ENCODE measurements at places on chromosomes 3 and 15. TPM values are rescaled to one million over a fixed set of nuclear protein-coding genes. Genes with fewer than 3 reads are reported as not detected.

GRCh38 chr15:50944672-50945071 lies 36.2 kb downstream of the AP4E1 start:
- no peak for DNase-seq

- DNase-seq = no peak
Measured at GRCh38 chr3:42665050-42665878, 11.8 kb downstream of the ZBTB47 start.

DNA sequence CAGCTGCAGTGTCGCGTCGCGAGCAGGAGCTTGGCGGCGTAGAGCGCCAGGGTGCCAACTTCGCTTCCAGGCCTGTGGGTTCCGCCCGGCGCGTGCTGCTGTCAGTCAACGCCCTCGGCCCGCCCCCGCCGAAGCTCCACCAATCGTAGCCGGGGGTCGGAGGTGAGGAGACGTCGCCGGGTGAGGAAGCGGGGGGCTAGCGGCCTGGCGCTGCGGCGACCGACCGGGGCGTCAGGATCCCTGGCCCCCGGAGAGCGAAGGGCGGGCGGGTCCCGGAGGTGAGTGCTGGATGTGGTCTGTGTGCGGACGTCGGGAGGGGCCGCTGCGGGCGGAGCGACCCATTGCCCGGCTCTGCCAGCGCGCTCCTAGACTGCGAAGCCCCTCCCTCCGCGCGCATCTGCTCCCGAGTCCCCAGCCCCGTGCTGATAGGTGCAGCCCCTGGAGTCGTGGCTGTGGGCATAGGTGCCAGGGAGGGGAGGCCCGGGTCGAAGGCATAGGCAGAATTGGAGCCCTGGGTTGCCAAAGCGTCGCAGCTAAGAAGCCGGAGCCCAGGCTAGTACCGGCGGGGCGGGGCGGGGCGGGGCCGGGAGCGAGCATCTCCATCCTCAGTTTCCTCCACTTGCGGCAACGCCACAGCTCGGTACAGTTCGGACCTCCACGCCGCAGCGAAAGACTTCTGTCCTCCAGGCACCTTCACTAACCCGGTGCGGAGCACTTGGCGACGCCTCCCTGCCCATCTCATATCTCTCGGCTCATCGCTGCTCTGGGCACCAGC lies at the start of gene NXPE3:
NXPE3 (plus strand) TSS at position 165 of the 775 bp plus-strand sequence. CDS start 6,386 bp downstream, outside the sequence.
- DNase-seq = peak; percentile 81

GRCh38 chr3:164458986-164459385 lies 619.3 kb downstream of the SI start:
- no peak for DNase-seq

Gene GPR87
- not detected for polyA plus RNA-seq

All from left lung (tissue), 14 donors.